Panc1 (cell line): ENCODE measurements at places on chromosomes 11 and 22. TPM values are rescaled to one million over a fixed set of nuclear protein-coding genes. Genes with fewer than 3 reads are reported as not detected.
A peak's percentile ranks its signal among the peaks of the same experiment; 100 is the strongest.

- no peak for DNase-seq
These were observed 167.1 kb downstream of the ETS1 start for GRCh38 chr11:128420265-128420664.

- no peak for DNase-seq
These were observed 96.6 kb upstream of the POU2AF2 start for GRCh38 chr11:111148953-111149352.

GRCh38 chr22:43275545-43276317, 67.4 kb downstream of the SCUBE1 start:
- no peak for DNase-seq

DNA sequence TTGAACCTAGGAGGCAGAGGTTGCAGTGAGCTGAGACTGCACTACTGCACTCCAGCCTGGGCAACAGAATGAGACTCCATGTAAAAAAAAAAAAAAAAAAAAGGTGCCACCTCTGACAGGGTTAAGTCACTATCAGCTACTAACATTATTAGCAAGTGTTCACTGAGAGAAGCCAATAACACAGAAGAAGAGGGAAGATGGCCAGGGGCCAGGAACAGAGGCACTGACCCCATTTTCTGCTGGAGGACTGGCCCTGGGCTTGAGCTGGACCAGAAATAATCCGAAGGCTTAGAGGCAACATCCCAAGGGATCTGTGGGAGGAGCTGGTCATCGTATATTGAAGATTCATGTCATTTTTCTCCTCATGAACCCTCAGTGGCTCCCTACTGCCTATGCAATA, 5.0 kb downstream of the SLC5A1 start:
- DNase-seq = no peak

Gene MAML2
- total RNA-seq = 2.9 TPM

GRCh38 chr11:31807799-31808667, 3.1 kb downstream of the PAX6 start:
- DNase-seq = no peak

- no peak for DNase-seq
These were observed 102.8 kb downstream of the CWF19L2 start for GRCh38 chr11:107354780-107355179.

- DNase-seq = no peak
These were observed 21.1 kb downstream of the KCTD17 start for GRCh38 chr22:37072673-37073072.

- no peak for DNase-seq
These were observed 50.6 kb downstream of the WNT11 start for GRCh38 chr11:76155500-76156227.

GRCh38 chr11:130166457-130166784, 6.8 kb downstream of the ST14 start:
- peak; percentile 88 for DNase-seq

DNA sequence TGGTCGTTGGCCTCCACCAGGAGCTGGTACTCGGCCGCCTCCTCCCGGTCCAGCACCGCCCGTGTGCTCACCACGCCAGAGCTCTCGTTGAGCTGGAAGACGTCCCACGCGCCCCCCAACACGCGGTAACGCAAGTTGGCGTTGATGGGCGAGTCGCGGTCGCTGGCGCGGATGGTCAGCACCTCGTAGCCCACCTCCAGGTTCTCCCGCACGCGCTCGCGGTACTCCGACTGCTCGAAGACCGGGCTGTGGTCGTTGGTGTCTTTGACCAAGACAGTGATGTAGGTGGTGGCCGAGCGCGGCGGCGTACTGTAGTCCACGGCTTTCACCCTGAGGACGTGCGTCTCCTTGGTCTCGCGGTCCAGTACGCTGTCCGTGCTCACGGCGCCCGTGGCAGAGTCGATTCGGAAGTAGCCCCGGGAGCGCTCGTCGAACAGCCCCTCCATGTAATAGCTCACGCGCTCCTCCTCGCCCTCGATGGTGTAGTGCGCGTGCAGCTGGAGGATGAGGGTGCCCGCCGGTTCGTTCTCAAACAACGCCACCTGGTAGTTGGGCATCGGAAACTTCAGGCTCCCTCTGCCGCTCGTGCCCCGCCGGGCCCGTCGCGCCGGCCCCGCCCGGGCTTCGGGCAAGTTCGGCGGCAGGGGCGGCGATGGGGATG, 1.4 kb downstream of the CELSR1 start:
- no peak for DNase-seq

DNA sequence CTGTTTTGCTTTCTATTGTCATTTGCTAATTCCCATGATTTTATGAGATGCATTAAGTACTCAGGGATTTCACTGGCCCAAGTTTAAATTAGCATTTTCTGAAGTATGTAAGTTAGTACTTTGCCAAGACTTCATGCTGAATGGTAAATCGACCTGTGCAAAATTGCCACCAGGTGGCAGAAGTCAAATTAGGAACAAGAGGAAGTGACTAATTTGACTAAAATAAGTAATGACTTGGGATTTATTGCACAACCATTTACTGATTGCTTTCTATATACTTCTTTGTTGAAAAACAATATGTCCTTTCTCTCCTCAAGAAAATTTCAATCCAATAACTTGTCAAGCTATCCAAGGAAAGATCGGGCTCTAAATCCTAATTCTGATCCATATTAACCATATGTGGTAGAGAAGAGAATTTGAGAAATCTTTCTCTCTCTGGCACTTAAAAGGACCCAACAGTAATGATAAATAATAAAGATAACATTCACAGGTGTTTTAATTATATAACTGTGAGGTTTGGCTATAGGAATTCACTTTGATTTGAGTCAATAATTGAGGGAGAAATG, 253.7 kb upstream of the CHORDC1 start:
- no peak for DNase-seq

- no peak for DNase-seq
These were observed 84.2 kb upstream of the GALNT18 start for GRCh38 chr11:11706028-11706427.

DNA sequence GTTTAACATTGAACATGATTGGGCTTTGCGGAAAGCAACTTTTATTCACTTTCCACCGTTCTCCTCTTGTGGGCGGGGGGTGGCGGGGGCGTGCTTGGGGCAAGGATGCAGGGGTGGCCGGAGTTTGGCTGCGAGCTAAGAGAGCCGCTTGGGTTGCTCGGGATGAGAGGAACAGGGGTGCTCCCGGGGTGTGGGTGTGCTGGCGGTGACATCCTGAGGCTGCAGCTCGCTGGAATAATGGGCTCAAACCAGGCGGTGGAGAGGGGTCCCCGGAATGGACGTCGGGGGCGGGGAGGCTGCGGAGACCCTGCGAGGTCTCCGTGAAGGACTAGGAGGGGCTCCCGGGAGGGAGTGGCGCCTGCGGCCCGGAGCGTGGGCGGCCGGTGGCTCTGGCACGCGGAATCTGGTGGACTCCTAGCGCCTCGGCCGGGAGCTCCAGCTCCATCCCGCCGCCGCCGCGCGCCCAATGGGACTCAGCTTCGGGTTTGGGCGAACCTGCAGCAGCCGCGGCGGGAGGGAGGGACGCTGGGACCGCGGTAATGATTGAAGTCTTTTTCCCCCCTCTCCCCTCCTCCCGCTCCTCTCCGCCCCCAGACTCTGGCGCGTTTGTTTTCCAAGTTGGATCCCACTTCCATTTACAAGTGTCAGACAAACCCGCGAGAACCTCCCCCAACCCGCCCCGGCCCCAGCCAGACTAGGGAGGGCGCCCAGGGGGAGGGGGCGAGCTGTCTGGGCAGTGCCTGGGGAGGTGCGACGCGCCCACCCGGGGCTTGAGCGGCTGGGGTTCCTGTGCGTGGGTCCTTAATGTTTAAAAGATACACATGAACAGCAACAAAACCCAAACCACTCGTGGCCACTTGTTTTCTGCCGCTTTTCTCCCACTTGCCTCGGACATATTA, 2.0 kb downstream of the FAT3 start:
- no peak for DNase-seq

- no peak for DNase-seq
These were observed 62.6 kb downstream of the CTTN start for GRCh38 chr11:70460964-70461363.

DNA sequence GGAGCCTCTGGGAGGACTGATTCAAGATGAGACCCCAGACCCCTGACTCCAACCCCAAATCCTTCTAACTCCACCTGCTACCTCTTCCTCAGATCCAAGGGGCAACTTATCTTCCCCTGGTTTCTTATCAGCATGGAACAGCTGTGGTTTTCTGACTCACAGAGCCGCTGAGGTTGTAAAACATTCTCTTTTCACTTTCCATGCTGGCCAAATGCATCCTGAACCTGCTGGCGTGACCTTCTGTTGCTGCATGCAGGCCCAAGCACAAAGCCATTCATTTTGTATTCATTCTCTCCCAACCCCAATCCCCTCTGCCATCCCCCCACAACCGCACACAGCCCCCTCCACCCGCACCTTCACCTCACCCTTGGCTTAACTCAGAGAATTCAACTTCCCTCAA, 70.3 kb downstream of the SEZ6L start:
- no peak for DNase-seq

GRCh38 chr11:66880496-66881450, 23.9 kb downstream of the LRFN4 start:
- no peak for DNase-seq

Gene ABCG4
- 0.39 TPM for total RNA-seq

DNA sequence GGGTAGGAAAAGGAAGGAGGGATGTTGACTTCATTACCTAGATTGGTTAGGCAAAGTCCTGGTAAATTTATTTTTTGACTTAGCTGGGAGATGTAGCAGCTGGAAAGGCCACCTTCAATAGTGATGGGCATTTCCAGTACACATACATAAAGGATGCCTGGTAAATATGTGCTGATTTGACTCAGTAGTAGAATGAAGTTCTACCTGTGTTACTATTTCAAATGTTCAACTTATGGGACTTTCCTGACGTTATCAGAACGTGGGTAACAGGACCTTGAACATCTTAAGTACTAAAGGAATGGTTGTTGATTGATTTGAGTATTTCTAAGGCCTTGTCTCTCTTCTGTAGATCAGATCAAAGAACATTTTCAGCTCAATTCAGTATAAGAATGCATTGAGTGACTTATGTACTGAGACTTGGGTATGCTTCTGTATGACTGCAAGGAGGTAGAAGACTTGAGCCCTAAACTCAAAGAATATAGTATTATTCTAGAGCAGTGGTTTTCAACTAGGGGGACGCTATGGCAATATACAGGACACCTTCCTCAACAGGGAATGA, 27.1 kb downstream of the RNF121 start:
- no peak for DNase-seq

Gene CDC42EP1
- 62.5 TPM for total RNA-seq

- no peak for DNase-seq
These were observed 21.8 kb upstream of the WNT7B start for GRCh38 chr22:45998638-45999378.

- no peak for DNase-seq
These were observed 11.0 kb downstream of the POU2AF3 start for GRCh38 chr11:111309215-111309915.

DNA sequence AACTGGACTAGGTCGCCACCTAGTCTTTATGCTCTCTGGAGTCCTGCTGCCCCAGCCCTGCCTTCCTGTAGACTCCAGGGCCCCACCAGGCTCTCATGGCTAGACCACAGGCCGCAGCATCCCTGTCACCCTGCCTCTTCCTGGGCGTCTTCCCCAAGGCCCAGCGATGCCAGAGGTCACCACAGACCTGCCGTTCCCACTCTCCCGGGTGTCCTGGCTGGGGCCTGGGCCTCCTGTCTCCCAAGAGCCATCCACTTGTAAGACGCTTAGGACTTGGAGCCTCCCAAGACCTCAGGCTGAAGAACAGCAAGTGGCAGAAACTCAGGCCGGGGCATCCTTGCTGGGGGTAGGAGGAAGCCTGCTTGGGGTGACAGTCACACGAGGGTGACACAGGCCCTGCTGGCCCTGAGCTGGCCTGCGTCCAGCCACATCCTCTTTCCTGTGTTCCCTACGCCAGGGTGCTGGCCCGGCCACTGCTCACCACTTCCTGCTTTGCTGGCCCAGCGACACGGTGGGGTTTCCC, 2.0 kb upstream of the TCIRG1 start:
- no peak for DNase-seq

Gene PLAAT2
- not detected for total RNA-seq
